DMS 273 treated with DMSO at 0.1 percent for 48 hours (cell line): ENCODE measurements at places on chromosomes 13 and 19.
A peak's percentile ranks its signal among the peaks of the same experiment; 100 is the strongest.

- DNase-seq = no peak
Measured at GRCh38 chr13:108962654-108963053, 333.2 kb downstream of the MYO16 start.

GRCh38 chr13:97328222-97328790, 105.7 kb upstream of the RAP2A start:
- DNase-seq = no peak

DNA sequence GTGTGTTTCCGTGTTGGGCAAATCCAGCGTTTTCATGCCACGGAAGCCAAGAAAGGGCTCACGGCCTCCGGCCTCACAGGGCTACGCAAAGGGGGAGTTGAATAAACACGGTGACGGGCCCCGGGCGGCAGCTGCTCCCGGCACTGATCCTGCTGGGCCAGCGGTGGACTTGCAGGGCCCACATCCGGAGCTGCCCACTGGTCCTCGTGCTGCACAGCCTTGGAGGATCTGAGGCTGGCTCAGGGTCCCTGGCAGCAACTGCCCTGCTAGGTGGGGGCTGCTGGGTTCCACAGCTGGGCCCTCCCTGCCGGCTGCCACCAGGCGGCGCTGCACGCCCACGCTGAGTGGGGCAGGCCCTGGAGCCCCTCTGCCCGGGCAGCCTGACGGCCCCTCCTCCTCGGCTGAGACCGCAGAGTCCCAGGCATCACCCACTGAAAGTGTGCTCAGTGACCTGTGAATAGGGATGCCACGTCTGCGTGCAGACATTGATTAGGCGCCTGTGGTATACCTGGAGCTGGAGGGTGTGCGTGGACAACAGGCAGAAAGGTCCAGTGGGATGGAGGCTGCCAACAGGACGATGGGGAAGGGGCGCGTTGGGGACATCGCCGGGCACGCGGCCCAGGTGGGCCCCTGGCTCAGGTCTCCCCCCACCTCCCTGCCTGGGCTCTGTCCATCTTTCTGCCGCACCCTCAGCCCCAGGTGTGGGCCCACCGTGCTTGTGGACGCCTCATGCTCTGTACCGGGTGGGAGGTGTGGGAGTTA, 5.3 kb upstream of the HCN2 start:
- no peak for DNase-seq

DNA sequence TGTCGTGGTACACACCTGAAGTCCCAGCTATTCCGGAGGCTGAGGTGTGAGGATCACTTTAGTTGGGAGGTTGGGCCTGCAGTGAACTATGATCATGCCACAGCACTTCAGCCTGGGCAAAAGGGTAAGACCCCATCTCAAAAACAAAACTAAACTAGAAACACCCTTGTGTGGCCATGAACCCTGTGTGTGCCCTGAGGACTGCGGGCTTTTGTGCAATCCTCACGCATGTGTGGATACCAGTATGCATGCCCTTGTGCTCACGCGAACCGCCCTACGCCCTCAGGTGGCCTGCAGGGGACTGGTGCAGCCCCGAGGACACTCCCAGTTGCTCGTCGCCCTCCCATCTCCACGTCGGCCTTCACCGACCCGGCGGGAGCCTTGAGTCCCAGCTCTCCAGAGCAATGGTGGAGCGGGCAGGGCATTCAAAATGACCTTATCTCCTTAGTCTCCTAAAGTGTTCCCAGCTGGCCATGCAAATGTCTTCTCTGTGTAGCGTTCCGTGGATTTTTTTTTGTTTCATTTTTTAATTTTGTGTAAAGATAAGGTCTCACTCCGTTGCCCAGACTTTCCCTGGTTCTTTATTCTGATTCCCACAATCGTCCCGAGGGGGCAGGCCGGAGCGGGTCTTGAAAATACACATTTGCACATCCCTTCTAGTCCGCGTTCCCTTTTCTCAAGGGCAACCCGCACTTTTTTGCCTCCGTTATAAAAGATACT, 868 bp upstream of the EGLN2 start:
- DNase-seq = no peak

GRCh38 chr19:13606156-13606555, 99.9 kb upstream of the CACNA1A start:
- no peak for DNase-seq

DNA sequence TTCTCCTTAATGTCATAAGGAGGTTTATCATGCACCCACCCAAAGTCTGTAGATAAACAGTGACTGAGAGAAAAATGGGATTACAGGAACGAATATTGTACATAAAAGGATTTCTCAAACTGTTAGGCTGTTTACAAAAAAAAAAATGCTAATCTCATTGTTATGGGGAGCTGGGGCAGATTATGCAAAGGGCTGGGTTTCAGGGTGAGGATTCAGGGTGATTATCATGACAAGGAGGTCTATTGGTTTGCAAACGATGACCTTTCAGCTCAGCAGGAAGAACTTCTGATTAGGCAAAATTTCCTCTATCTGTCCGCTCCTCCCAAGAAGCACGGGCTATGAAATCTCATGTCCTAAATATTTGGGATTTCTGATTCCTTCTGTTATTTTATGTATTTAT, 41.4 kb downstream of the NLRP12 start:
- no peak for DNase-seq

DNA sequence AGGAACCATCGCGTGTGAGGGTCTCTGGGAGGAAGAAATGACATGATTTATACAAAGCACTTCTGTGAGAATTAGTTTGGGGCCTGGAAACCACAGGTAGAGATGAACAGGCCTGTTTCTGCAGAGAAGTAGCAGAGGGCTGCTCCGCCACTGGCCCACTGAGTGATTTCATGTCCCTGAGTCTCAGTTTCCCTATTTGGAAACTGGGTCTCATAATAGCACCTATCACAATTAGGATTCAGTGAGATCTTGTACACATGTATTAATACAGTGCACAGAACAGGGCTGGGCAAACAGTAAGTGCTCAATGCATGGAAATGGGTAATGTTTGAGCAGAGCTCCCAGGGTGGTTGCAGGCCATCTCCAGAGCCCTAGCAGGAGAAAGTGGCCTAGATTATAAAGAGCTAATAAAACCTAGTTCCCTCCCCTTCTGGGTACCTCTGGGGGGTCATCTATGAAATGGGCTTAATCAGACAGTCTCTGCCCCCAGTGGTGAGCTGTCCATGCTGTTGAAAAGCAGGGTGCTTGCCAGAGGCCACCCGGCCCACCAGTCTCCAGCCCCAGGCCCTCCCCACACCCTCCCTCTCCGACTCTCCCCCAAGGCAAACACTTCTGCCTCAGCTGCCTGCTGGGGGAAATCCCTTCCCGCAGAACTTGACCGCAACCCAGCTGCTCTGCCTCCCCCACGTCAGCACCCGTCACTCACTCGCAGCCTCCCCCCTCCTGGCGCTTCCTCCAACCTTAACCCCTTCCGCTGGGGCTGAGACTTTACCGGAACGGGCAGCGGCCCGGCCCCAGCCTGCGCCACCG, 4.5 kb downstream of the BCL3 start:
- DNase-seq = peak; percentile 72

DNA sequence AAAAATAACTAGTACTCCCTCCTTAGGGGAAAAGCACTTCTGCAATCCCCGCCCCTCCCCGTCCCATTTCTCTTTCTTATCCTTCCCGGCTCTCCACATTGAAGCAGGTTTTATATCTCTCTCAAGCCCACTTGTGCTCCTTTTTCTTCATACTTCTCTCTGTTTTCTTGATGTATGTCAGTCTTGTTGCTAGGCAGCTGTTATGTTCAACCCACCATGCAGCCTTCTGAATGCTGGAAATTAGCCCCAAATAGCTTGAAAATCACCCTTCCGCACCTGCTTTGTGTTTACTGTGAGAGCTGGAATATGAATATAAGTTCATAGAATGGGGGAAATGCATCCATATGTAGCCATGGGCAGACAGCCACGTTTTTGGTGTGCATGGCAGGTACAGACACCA, 461.4 kb downstream of the MYO16 start:
- DNase-seq = no peak
